ENCODE measurements at places on chromosomes 7 and 10. TPM values are rescaled to one million over a fixed set of nuclear protein-coding genes. Genes with fewer than 3 reads are reported as not detected.

GRCh38 chr10:34413756-34414587 lies 401.1 kb downstream of the PARD3 start:
- DNase-seq = no peak

DNA sequence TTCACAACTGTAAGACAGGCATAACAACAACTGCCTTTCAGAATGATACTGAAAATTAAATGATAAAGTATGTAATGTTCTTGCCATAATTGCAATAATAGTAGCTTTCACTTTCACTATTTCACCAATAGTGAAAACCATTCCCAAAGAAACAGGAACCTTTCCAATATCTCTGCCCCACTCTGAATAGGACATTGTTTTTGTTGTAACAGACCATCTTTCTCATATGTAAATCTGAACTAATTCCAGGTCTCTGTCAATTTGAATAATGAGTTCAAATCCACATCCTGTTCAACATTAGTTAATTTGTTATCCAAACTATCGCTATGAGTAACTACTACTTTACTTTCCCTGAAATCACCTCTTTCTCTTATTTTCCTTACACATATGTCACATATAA lies 148.0 kb downstream of the LRRN3 start:
- peak; percentile 3 for DNase-seq

ADD3 gene
- 320 TPM for polyA plus RNA-seq

- DNase-seq = no peak
Observed at GRCh38 chr10:18472977-18473376, 178.4 kb downstream of the NSUN6 start.

DNA sequence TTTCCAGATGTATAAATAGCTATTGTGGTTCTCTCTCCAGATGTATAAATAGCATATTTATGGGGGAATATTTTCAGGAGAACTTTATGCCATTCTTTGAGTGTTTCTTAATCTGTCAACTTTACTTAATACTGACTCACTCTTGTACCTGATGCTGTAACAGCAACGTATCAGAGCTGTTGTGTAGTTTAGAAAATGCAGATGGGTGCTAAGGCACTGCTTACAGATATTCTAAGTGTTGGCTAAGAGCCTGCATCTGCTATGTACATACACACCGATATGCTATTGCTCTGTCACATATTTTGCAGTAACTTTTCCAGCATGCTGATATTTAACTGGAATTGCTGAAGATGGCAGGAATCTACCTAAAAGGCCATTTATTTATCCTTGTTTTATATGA lies 71.9 kb downstream of the WDR37 start:
- DNase-seq = no peak

GRCh38 chr7:132590162-132590561 lies 13.9 kb upstream of the PLXNA4 start:
- no peak for DNase-seq

GRCh38 chr7:36191292-36191920 lies 38.4 kb downstream of the EEPD1 start:
- no peak for DNase-seq

DNA sequence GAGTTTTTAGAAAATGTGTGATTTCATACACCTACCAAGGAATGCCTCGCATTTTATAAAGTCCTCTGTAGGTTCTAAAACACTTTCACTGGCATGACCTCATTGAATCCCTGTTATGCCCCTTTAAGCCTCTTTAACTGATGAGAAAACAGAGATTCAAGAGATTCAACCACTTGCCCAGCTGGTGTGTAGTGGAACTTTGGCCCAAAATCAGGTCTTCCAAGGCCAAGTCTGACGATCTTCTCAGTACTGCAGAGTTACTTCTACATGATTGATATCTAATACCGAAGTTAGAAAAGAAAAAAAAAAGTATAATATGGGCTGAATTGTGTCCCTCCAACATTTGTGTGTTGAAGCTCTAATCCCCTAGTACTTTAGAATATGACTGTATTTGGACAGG lies 202.0 kb downstream of the WDR11 start:
- no peak for DNase-seq

SP8 gene
- not detected for polyA plus RNA-seq

SLC26A5 gene
- 0.51 TPM for polyA plus RNA-seq

GRCh38 chr10:110279407-110279986 lies 25.2 kb downstream of the SMNDC1 start:
- peak; percentile 66 for DNase-seq

GRCh38 chr7:13910805-13911551 lies 78.5 kb downstream of the ETV1 start:
- no peak for DNase-seq

LRRC17 gene
- 82.9 TPM for polyA plus RNA-seq

DNA sequence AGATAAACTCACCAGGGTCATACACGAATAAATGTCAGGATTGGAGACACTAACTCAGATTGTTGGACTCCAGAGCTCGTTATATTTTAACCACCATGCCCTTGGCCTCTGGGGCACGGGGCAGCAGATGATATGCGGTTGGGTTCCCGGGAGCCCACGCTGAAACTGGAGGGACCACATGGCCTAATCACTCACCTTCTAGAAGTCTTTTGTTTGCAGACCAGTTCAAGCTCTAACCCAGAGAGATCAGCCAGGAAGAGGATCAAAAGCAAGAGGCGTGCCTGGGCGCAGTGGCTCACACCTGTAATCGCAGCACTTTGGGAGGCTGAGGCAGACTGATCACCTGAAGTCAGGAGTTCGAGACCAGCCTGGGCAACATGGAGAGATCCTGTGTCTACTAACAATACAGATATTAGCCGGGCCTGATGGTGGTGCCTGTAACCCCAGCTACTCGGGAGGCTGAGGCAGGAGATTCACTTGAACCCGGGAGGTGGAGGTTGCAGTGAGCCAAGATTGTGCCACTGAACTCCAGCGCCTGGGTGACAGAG lies 42.6 kb upstream of the ECHDC3 start:
- no peak for DNase-seq

DOCK4 gene
- 26.3 TPM for polyA plus RNA-seq

LAMB4 gene
- polyA plus RNA-seq = 2.0 TPM

- DNase-seq = no peak
Observed at GRCh38 chr10:88428442-88428841, 154.7 kb downstream of the RNLS start.

GRCh38 chr7:125927556-125927955 lies 997.9 kb upstream of the POT1 start:
- DNase-seq = peak; percentile 11

DNA sequence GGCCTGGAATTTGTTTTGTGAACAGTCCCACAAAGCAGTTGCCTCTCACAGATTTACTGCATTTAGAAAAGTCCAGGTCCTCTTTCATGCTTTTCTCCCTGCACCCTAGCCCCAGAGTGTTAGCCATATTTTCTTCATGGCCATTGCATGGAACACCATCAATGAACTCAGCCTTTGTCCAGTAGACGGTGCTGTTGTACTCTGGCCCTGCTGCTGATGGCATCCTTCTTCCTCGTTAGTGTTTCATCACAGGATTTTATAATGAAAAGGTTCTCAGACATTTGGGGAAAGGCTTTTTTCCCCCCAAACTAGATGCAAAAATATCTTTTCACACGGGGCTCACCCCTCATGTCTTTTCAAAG lies 93.0 kb upstream of the SLC25A13 start:
- no peak for DNase-seq
